Adrenal gland (tissue), 19 donors: ENCODE measurements at places on chromosomes 4 and X. TPM values are rescaled to one million over a fixed set of nuclear protein-coding genes. Genes with fewer than 3 reads are reported as not detected.
A peak's percentile ranks its signal among the peaks of the same experiment; 100 is the strongest.

GRCh38 chr4:3838437-3839380, 72.5 kb downstream of the ADRA2C start:
- DNase-seq, result no peak
- H3K27ac ChIP-seq, result no peak overlapping the region
- H3K27me3 ChIP-seq, result no peaks in the 10 kb centered on the region
- no peak overlapping the region for H3K4me3 ChIP-seq

Gene BCORL1
- 8.4 TPM for polyA plus RNA-seq

DNA sequence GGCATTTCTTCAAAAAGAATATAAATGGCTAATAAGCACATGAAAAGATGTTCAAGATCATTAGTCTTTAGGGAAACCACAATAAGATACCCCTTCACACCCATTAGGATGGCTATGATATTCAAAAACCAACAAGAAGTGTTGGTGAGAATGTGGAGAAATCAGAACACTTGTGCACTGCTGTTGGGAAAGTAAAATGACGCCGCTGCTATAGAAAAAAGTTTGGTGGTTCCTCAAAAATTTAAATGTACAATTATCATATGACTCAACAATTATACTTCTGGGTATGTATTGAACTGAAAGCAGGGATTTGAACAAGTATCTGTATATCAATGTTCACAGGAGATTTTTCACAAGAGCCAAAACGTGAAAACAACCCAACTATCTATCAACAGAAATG, 29.4 kb upstream of the NEUROG2 start:
- no peak for DNase-seq
- no peaks in the 10 kb centered on the region for H3K27me3 ChIP-seq
- H3K4me1 ChIP-seq, result no peaks in the 10 kb centered on the region
- H3K36me3 ChIP-seq, result no peaks in the 10 kb centered on the region

- no peak overlapping the region for H3K4me3 ChIP-seq
- H3K27me3 ChIP-seq, result no peaks in the 10 kb centered on the region
- H3K4me1 ChIP-seq, result no peaks in the 10 kb centered on the region
- no peaks in the 10 kb centered on the region for H3K36me3 ChIP-seq
- no peak for DNase-seq
Measured at GRCh38 chr4:83723609-83724008, 187.7 kb downstream of the GPAT3 start.

Gene DSPP
- polyA plus RNA-seq, result not detected

Gene MAGED2
- 121 TPM for polyA plus RNA-seq

GRCh38 chrX:19879735-19880378, 7.5 kb downstream of the SH3KBP1 start:
- DNase-seq, result no peak
- H3K27me3 ChIP-seq, result no peaks in the 10 kb centered on the region
- H3K36me3 ChIP-seq, result no peaks in the 10 kb centered on the region
- H3K27ac ChIP-seq, result no peak overlapping the region
- H3K4me3 ChIP-seq, result no peak overlapping the region

GRCh38 chr4:46931981-46932380, 22.9 kb upstream of the COX7B2 start:
- H3K27me3 ChIP-seq, result no peaks in the 10 kb centered on the region
- no peaks in the 10 kb centered on the region for H3K36me3 ChIP-seq
- H3K4me1 ChIP-seq, result no peaks in the 10 kb centered on the region

DNA sequence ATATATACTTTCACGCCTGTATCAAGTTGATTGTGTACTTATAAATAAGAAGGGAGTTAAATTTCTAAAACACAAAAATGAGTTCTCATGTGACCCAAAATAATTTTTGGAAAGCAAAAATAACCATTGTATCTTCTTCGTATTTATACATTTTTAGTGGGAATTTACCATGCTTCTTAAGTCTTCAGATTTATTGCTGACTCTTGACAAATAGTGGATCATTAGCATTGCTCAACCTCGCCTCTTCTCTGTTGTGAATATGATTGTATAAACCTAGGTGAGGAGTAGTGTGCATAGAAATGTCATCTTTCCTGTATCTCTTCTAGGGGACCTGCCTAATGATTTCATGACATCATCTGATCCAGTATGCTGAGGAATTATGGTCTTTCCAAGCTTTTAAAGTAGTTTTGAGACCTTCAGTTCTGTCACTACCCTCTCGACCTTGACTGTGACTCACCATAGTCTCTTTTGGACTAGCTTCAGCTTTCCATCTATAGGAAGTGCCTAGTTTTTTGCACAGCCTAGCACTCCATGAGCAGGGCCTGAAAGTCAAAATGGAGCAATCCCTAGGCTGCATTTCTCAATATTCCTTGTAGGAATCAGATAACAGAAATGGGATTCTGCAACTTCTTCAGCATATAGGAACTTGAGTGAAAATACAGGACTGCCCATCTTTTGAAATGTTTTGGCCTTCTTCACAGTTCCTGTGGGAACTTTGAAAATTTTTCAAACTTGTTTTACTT, 157.6 kb downstream of the ARX start:
- no peaks in the 10 kb centered on the region for H3K36me3 ChIP-seq
- no peak overlapping the region for H3K27ac ChIP-seq
- no peaks in the 10 kb centered on the region for H3K27me3 ChIP-seq
- H3K4me3 ChIP-seq, result no peak overlapping the region

GRCh38 chrX:88325634-88326033, 421.4 kb upstream of the CPXCR1 start:
- DNase-seq, result no peak
- no peak overlapping the region for H3K27ac ChIP-seq

DNA sequence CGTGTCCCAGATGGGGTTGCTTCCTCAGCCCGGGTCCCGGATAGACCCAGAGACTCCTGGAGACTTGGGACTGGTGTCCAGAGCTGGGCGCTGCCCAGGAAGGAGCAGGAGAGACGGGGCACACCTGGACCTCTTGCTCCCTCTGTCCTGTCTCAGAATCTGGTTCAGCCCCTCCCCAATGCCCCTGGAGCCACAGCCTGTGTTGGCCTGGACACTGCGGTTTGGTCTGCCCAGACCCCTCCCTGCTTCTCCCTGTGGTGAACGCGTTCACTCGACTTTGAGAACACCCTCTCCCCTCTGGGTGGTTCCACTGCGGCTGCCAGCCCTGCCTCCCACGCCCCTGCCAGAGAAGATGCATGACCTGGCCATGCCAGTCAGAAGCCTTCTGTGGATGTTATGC, 111.1 kb downstream of the HMX1 start:
- no peaks in the 10 kb centered on the region for H3K4me1 ChIP-seq
- no peak overlapping the region for H3K4me3 ChIP-seq
- no peak overlapping the region for H3K27ac ChIP-seq
- no peaks in the 10 kb centered on the region for H3K27me3 ChIP-seq
- no peaks in the 10 kb centered on the region for H3K36me3 ChIP-seq

DNA sequence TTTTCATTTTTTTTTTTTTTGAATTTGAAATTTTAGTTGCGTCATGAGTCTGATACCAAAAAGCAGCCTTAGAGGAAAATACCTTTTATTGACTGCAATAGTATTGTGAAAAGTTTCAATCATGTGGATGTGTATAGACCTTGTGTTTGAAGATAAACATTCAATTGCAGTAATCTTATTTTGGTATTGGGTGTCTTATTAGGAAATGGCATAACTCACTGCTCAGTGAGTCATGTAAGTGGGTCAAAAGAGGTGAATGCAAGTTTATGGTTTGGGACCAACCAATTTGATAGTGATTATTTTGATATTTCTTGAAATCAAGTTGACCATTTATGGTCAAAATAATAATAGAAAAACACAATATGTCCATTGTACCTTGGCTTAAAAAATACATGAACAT, 627.8 kb upstream of the SLIT2 start:
- H3K27ac ChIP-seq, result no peak overlapping the region
- H3K36me3 ChIP-seq, result no peaks in the 10 kb centered on the region
- no peak for DNase-seq
- no peak overlapping the region for H3K4me3 ChIP-seq
- H3K4me1 ChIP-seq, result no peaks in the 10 kb centered on the region

DNA sequence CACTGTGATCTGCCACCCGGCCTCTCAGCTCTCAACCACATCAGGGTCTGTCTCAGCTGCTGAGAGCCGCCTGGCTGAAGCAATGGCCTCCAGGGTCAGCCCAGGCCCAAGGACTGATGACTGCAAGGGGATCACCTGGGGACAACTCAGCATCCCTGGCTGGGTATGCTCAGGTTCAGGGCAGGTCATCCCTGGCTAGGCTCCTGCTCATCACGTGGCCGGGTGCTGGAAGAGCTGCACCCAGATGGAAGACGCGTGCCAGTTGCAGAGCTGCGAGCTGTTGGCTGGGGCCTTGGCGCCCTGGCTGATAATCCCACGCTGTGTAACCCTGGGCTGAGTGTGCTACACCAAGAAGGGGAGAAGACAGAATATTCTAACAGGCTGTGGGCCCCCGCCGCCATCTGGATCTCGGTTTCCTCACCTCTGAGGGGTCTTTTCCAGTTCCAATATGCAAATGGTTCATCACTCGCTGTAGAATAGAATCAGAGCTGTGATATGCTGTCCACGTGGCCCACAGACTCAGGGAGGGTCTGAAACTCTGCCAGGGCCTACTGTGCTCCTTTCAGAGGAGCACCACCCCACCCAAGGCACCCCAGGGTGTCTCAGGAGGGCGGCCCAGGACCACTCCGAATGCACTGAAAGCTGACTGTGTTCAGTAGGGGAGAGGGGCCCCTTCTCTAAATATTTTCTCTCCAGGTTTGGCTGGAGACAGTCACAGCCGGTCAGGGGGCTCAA, 338.8 kb downstream of the BCOR start:
- DNase-seq, result no peak
- no peaks in the 10 kb centered on the region for H3K4me1 ChIP-seq
- no peak overlapping the region for H3K4me3 ChIP-seq
- H3K27ac ChIP-seq, result no peak overlapping the region
- no peaks in the 10 kb centered on the region for H3K27me3 ChIP-seq
- H3K36me3 ChIP-seq, result no peaks in the 10 kb centered on the region

Gene GALNTL6
- polyA plus RNA-seq, result 0.40 TPM

DNA sequence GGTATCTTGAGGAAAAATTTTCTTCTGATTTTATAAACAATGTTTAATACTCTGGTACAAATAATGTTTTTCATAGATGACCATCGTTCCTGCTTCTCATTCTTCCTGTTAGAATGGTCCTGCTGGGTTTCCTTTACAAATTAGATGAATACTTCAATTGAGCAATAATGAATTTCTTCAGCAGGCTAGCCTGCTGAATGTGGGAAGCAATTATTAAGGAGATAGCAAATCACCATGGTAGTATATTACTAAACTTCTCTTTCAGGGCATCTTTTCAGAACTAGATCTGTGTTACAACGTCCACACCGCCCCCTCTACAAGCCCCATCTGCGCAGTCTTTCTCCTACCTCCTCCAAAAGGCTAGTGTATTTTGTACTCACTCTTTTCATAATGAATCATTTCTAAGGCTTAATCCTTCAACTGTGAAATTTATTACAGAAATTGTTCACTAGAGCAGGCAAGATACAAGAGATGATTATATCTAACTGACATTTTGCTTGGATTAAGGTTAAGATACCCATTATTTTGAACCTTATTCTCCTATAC, 38.4 kb downstream of the GPRIN3 start:
- H3K27ac ChIP-seq, result no peak overlapping the region
- no peaks in the 10 kb centered on the region for H3K27me3 ChIP-seq
- DNase-seq, result no peak
- no peaks in the 10 kb centered on the region for H3K36me3 ChIP-seq
- H3K4me1 ChIP-seq, result no peaks in the 10 kb centered on the region

GRCh38 chr4:88610771-88611170, 18.5 kb downstream of the HERC3 start:
- peaks cover 14% of the 10 kb centered on the region for H3K36me3 ChIP-seq
- H3K4me1 ChIP-seq, result no peaks in the 10 kb centered on the region
- no peak for DNase-seq
- no peak overlapping the region for H3K4me3 ChIP-seq
- H3K27ac ChIP-seq, result no peak overlapping the region

DNA sequence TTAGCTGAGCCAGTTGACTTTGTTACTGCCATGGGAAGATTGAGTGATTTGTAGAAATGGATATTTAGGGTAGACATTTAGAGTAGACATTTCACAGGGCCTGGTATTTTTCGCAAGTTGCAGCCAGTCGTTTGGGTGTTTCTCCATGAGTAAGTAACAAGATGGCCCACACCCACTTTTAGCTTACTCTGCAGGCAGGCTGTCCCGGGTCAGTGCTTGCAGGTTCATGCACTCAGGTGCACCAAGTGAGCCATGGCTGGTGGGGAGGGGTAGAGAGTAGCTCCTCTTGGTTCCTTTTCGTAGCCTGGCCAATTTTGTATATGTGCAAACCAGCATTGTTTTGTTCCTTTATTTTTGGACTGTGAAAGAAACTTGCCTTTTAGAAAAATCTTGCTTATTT, 145.6 kb downstream of the POLA1 start:
- no peak overlapping the region for H3K27ac ChIP-seq
- no peaks in the 10 kb centered on the region for H3K4me1 ChIP-seq
- H3K36me3 ChIP-seq, result no peaks in the 10 kb centered on the region
- H3K27me3 ChIP-seq, result no peaks in the 10 kb centered on the region
- no peak for DNase-seq

Gene VEGFC
- polyA plus RNA-seq, result 7.8 TPM

DNA sequence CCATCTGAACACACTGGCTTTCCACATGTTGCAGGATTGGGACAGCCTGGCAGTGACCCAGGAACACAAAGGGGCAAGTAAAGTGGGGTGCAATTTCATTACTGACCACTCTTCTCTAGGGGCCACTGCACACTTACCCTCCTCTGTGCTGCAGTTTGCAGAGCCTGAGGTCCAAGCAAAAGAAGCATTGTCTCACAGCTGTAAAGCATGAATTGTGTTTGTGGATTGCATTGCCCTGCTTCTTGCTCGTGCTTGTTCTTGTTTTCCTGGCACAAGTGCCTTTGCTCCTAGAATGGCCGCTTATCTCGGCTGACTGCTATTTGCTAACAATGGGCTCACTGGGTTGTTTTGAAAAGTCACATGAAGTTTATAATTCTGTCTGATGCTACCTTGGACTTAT, 209.1 kb upstream of the JADE1 start:
- peaks cover 51% of the 10 kb centered on the region for H3K4me1 ChIP-seq
- no peaks in the 10 kb centered on the region for H3K27me3 ChIP-seq
- DNase-seq, result no peak
- H3K27ac ChIP-seq, result peak overlapping the region; percentile 83
- no peaks in the 10 kb centered on the region for H3K36me3 ChIP-seq

- no peak overlapping the region for H3K27ac ChIP-seq
- no peaks in the 10 kb centered on the region for H3K4me1 ChIP-seq
- no peaks in the 10 kb centered on the region for H3K36me3 ChIP-seq
- no peaks in the 10 kb centered on the region for H3K27me3 ChIP-seq
- no peak overlapping the region for H3K4me3 ChIP-seq
Measured at GRCh38 chrX:151852294-151852693, 60.4 kb upstream of the MAGEA4 start.

- H3K27me3 ChIP-seq, result peaks cover 4% of the 10 kb centered on the region
- no peak for DNase-seq
- H3K4me1 ChIP-seq, result no peaks in the 10 kb centered on the region
- H3K4me3 ChIP-seq, result no peak within 1 kb of the TSS
Measured at GRCh38 chrX:38220415-38221390, at the start of gene SRPX. SRPX (minus strand) TSS chrX:38220871; CDS start chrX:38220792, 79 bp downstream.

Gene STX18
- 88.5 TPM for polyA plus RNA-seq
